ENCODE measurements at places on chromosomes 11 and 22.

DNA sequence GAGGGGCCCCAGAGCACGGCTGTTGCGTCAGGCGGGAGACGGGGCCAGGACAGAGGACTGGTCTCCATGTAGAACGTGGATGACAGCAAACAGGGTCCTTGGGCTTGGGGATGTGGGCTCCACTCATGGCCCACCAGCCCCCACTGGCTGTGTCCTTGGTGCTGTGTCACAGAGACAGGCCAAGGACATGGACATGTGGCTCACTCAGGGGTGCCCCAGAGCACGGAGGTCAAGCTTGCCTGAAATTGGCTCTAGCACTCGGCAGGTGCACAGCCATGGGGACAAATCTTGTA lies 14.4 kb downstream of the FADS2 start:
- no peak for DNase-seq

GRCh38 chr11:62508336-62509058 lies 38.1 kb downstream of the AHNAK start:
- DNase-seq: peak; percentile 90

- DNase-seq: no peak
Observed at GRCh38 chr11:102637731-102638130, 12.6 kb upstream of the MMP20 start.

DNA sequence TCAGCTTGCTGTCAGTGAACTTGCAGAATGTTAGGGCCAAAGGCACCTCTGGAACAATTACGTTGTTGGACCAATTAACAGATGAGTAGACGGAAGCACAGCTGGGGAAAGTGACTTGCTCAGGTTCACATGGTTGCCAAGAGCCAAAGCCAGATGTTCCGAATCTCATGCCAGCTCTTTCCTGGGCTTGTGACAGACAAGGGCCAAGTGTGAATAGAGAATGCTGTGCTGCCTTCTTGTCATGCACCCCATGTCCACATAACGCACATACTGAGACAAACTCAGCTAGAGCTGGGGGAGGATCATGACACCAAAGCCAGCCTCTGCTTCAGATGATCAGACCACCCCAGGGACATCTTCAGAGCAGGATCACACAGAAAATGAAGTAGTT lies 616.3 kb downstream of the INSC start:
- no peak for DNase-seq

All from NCI-H69 (cell line).